ENCODE measurements at places on chromosomes 16 and 17.

- DNase-seq: no peak
These were observed 428 bp downstream of the SGSM2 start for GRCh38 chr17:2337544-2338314.

DNA sequence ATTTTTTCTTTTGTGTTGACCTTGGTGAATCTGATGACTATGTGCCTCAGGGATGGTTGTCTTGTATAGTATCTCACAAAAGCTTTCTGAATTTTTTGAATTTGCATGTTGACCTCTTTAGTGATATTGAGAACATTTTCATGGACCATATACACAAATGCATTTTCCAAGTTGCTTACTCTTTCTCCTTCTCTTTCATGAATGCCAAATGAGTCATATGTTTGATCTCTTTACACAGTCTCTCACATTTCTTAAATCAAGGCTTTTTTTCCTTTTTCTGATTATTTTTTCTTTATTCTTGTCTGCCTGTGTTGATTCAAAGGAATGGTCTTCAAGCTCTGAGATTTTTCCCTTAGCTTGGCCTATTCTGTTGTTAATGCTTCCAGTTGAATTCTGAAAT, 46.6 kb upstream of the KCNJ16 start:
- no peak for DNase-seq

- no peak for DNase-seq
These were observed 151.2 kb downstream of the TANC2 start for GRCh38 chr17:63116967-63117830.

GRCh38 chr17:19539841-19540311, 6.2 kb downstream of the SLC47A1 start:
- no peak for DNase-seq

- no peak for DNase-seq
These were observed 98.6 kb downstream of the BANP start for GRCh38 chr16:88049561-88050545.

DNA sequence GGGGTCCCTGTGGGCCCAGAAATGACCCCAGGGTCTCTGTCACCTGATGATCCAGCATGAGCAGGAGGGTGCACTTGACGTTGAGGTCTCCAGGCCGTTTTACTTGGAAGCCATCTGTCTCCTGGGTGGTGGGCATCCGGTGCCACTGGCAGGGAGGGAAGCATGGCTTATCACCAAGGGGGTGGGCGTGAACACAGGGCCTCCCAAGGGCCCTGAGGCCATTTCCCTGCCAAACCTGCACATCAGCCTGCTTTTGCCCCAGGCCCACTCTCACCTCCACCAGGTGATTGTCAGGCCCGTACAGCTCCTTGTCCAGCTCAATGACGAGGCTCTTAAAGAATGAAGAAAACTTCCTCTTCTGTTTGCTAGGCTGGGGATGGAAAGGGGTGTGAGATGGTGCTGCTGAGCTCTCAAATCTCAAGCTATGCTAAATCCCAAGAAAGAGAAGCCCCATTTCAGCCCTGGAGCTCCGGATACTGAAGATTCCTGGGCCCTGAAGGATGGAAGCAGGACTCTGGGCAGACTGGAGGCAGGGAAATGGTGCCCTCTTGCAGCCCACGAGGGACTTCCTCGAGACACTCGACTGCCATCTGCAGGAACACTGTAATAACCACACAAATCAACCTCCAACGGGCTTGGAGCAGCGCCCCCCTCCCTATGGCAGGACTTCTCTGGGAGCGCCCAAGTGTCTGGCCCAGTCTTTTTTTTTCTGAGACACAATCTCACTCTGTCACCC, 7.1 kb upstream of the FTSJ3 start:
- peak; percentile 32 for DNase-seq

DNA sequence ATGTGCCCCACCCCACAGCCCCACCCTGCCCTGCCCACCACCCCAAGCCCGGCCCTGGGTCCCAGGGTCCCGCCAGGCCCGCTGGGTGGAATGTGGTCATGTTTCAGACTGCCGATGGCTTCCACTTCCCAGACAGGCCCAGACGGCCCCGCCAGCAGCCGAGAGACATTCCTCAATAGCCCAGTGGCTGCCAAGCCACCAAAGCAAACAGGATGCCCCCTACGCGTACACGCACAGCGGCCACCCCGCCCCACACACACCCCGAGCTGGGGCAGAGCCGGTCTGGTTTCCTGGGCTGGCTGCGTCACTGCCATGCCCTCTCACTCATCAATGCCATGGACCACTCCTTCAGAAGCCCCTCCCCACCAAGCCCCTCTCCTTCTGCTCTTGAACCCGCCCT, 1.2 kb upstream of the KRT17 start:
- no peak for DNase-seq

GRCh38 chr17:75515496-75516254, at the start of gene CASKIN2:
Gene CASKIN2, minus strand, starts transcription at chr17:75515537. Its CDS starts 1,733 bp downstream, at chr17:75513804.
- DNase-seq: peak; percentile 80

- no peak for DNase-seq
These were observed 208.8 kb downstream of the CCDC182 start for GRCh38 chr17:57536289-57536688.

DNA sequence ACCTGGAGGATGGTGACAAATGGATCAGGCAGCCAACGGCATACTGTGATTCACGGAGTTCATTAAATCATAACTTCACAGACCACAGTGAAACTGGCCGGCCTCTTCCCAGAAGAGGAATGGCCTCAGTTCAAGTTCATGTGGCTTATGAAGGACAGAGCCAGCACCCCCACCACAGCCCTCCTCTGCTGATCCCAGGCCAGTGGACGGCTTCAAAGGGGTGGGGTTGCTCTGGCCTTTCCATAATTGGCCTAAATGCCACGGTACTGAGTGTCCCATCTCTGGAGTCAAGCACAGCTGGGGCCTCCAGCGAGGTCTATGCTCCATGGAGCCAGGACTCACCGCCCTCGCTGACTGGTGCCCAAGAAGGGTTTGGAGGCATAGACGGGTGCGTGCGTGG, 21.4 kb downstream of the GALNS start:
- no peak for DNase-seq

GRCh38 chr16:88099563-88099890, 148.3 kb downstream of the BANP start:
- DNase-seq: no peak

All from fibroblast of skin of left quadriceps (primary cell).